ENCODE measurements at places on chromosomes 11 and 22.

DNA sequence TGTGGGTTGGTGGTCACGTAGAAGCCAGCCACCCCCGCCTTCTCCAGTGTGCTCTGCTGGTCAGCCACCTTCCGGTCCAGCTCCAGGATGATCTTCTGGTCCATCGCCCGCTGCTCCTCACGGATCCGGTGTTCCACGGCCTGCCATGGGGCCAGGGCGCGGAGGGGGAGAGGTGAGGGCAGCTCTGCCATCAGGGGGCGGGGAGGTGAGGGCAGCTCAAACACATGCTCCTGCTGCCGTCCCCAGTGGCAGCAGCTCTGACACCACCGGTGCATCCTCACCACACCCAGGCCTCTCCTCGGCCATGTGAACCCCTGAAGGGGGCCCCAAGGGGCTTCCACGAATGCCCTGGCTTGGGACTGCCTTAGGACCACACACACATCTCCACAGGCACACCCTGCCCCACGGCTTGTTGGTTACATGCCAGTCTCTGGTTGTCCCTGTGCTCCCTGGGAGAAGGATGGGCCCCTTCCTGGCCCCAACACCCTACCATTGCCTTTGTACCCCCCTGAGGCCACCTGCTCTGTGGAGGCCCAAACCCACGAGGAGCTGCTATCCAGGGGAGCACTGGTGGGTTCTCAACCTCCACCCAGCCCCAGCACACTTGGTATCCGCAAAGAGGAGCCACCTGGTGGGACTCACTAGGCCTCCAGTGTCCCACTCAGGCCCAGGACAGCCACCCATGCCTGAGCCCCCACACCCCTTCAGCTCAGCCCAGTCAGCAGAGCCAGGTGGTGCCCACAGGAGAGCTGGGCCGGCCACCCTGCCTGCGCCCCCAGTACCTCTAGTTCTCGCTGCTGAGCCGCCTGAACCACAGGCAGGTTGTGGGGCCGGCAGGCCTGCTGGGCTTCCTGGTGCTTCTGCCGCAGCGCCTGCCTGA lies 4.3 kb downstream of the DGCR6L start:
- DNase-seq: no peak

DNA sequence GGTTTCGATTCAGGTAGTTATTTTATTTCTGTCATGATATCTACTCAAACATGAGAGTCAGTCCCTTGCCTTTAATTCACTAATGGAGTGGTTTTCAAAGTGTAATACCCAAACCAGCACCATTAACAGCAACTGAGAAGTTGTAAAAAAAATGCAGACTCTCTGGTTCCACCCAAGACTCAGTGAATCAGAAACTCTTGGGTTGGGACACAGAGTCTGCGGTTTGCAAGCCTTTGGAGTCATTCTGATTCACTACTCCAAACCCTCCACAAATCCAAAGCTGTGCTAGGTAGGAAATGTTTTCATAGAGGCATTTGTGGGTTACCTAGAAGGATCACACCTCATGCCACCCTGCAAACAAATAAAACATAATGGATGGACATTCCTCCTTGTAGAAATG lies 340.1 kb downstream of the NTM start:
- no peak for DNase-seq

GRCh38 chr11:3215346-3216026 lies 3.1 kb downstream of the MRGPRG start:
- no peak for DNase-seq

DNA sequence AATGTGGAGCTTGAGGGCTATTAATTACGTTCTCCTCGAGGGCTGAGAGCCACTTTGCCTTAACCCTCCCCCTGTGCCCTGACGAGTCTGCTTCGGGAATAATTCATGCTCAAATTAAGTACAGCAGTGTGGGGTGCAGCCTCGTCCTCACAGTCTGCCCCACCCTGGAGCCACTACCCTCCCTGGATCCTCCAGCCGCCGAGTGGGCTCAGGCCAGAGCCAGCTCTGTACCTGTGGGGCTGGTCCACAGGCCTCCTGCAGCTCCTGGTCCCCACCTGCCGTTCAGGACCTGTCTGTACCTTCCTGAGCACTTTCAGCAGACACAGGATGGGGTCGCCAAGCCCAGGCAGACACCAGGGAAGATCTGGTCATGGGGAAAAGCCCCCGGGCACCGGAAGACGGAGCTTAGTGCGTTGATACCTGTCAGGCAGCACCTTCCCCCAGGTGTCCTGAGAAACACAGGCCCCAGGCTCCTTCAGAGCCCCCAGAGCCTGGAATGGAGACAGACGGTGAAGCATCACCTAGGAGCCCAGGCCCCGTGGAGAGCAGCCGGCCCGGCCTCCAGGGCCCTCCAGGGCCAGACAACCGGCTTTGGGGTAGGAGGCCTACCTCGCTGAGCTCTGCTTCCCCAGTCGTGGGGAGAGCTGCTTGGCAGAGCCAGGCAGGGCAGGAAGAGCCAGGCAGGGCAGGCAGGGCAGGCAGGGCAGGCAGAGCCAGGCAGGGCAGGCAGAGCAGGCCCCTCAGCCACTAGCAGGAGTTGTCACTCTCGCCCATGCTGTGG lies 9.7 kb downstream of the TSPAN32 start:
- no peak for DNase-seq

- no peak for DNase-seq
These were observed 133.8 kb downstream of the BRD1 start for GRCh38 chr22:49693848-49694247.

- no peak for DNase-seq
These were observed 28.9 kb downstream of the CD6 start for GRCh38 chr11:61000426-61000825.

- no peak for DNase-seq
These were observed 10.5 kb downstream of the AASDHPPT start for GRCh38 chr11:106087815-106088435.

- DNase-seq: no peak
These were observed 2.6 kb upstream of the SLC22A24 start for GRCh38 chr11:63146581-63146980.

DNA sequence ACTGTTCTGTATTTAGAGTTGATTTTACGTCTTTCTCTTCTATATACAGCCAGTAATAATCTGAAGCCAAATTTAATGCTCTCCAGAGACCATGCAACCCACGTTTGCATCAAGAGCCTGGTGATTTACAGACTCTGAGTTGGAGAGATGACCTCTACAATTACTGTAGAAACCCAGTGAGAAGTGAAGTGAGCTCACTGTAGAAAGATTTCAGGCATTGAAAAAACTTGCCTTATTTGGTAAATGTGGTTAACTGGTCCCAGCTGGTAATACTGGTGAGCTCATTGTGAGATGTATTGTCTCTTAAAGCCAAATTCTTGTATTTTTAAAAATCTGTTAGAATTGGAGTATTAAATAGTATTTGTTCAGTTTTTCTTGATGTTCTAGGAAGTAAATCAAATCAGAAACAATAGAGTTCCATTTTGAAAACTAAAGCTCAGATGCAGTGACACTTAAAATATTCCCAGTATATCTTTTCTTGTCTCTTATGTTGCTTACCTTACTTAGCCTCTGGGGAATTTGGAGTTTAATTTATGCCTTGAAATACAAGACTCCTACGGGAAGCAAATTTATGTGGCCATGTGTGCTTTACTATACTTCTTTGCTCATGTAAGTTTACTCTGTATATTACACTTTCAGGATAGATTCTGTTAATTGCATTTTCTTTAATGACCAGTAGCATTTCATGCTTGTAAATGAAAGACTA lies 189.9 kb downstream of the ARHGAP42 start:
- no peak for DNase-seq

GRCh38 chr11:126485986-126486635 lies 130.6 kb downstream of the ST3GAL4 start:
- DNase-seq: no peak

DNA sequence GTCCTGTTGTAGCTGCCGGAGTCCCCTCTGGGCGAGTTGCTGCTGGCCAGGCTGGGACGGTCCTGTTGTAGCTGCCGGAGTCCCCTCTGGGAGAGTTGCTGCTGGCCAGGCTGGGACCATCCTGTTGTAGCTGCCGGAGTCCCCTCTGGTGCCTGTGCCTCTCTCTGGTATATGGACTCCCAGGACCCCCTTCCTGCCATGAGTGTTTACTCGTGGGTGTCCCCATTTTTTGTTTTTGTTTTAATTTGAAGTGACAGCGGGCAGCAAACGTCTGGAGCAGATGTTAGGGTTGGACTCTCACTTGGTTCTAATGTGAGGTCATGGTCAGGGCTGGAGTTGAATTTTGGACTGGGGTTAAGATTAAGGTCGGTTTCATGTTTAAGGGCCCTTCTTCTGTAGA lies 14.2 kb downstream of the SHANK3 start:
- no peak for DNase-seq

DNA sequence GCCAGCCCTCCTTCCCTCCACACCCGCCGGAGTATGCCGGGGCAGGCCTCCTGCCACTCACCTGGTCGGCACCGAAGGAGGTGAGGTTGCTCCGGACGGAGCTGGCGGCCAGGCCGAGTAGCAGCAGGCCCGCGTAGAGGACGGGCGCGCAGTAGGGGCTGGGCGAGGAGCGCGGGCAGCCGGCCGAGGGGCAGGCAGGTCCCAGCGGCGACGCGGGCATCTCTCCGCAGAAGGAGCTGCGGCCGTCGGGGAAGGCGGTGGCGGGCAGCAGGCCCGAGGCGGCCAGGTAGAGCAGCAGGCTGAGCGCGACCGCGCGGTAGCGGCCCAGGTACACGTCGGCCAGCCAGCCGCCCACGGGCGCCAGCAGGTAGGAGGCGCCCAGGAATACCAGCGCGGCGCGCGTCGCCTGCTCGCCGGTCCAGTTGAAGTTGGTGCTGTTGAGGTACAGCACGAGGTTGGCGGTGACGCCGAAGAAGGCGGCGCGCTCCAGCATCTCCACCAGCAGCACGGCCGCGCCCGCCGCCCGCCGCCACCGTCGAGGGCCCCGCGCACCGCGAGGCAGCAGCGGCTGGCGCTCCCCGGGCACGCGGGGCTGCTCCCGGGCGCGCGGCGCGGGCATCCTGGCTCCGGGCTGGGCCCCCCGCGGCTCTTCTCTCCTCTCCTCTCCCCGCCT lies 907 bp downstream of the SLC15A3 start:
- DNase-seq: no peak

GRCh38 chr22:40499209-40499623 lies 128.8 kb downstream of the SGSM3 start:
- DNase-seq: no peak

- no peak for DNase-seq
These were observed 11.1 kb downstream of the APOL5 start for GRCh38 chr22:35728639-35729308.

GRCh38 chr22:50606165-50606945 lies 5.8 kb downstream of the MAPK8IP2 start:
- no peak for DNase-seq

DNA sequence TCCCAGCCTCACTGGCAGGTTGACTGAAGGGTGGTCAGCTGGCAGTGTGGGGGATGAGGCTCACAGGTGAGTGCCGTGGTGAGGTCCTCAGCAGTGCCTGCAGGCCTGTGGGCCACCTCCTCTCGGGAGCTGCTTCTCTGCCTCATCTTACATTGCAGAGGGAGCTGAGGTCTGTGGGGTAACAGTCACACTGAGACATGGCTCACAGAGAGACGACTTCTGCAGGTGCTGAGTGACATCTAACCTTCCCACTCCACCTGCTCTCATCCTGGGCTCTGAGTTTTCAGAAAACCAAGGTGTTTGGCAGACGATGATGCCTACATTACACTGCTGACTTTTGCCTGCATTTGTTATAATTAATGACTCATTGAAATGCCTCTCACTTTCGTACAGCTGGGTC lies 8.8 kb upstream of the SLC5A1 start:
- no peak for DNase-seq

DNA sequence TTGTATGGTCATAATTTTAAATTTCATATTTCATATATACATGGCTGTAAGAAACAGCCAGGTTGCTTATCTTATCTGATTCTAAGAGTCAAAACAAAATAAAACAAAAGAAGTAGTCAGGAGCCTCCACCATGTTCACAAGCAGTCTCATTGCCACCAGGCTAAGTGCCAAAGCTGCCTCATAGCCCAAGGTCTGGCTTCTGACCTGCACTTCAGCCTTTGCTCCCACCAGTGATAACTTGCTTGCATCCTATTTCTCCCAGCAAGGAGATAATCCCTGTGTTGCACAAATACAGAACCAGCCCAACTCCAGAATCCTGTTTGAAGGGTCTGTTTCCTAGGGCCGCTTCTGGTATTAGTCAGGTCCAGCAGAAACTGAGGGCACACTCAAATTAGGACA lies 53.9 kb upstream of the TSKU start:
- no peak for DNase-seq

DNA sequence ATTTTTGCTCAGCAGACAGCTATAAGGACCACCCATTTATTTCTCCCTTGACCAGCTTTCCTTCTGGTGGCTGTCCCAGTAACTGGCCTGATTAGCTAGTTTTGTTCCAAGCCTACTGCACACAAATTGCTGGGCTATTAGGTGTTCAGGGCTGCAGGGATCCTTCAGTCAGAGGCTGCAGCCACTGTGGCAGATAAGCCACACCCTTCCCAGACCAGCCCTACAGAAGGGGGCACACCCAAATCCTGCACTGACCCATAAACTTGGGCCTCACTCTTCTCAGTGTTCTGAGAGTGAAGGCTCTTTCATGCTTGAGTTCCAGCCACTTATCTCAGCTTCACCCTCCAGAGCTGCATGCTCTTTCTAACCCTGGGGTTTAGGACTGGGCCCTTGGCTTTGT lies 200.0 kb downstream of the AASDHPPT start:
- DNase-seq: no peak

- DNase-seq: no peak
These were observed 47.7 kb upstream of the SYT7 start for GRCh38 chr11:61628662-61628970.

GRCh38 chr11:1829039-1829820 lies 5.6 kb upstream of the SYT8 start:
- DNase-seq: no peak

DNA sequence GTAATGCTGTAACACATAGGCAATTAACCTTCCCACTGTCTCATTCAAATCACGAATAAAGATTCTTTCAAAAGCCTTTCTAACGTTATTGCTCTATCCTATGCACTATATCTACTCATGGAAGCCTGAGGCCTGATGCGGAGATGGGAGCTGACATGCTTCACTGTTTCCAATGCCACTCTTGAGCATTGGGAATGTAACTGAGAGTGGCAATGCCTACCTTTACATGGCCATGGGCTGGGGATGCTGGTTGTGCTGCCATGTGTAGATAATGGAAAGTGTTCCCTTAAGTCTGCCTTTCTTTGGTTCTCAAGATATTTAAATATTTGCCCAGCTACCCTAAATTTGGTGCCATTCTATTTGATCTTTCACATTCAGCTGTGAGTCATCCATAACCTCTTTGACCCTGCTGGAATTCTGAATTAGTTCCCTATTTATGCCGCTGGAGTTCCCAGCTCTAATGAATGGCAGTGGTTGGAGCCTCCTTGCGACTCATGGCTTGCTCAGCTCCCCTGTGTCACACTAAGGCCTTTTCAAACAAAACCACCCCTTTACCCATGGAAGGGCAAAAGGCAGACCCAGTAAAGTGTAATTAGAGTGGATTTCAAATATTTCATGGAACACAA lies 21.4 kb upstream of the DKK3 start:
- no peak for DNase-seq

- no peak for DNase-seq
These were observed 709.3 kb upstream of the CCDC179 start for GRCh38 chr11:23569547-23569946.

DNA sequence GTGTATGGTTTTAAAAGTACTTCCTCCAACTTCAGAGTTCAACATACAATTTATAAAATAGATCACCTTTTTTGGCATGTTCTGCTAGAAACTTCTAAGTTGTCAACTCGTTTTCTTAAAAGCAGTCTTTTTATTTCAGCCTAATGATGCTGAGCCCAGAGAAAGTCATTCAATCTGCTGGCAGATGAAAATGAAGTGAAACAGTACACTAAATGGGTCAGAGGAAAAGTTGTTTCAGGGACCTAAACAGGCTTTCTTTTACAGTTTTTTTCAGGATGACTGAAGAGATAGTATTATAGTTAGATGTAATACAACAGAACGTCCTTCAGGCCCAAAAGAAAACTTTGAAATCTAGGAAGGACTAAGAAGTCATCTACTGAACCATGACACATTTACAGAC lies 842.7 kb upstream of the CCDC90B start:
- DNase-seq: no peak
